NT2/D1 (cell line): ENCODE measurements at places on chromosomes 5 and 9.

- no peak for DNase-seq
Measured at GRCh38 chr9:123239726-123240125, 28.7 kb downstream of the STRBP start.

GRCh38 chr5:131147258-131147657 is 17.8 kb downstream of the HINT1 start:
- no peak for DNase-seq

- no peak for DNase-seq
Measured at GRCh38 chr5:55634866-55635265, 77.3 kb downstream of the SLC38A9 start.

DNA sequence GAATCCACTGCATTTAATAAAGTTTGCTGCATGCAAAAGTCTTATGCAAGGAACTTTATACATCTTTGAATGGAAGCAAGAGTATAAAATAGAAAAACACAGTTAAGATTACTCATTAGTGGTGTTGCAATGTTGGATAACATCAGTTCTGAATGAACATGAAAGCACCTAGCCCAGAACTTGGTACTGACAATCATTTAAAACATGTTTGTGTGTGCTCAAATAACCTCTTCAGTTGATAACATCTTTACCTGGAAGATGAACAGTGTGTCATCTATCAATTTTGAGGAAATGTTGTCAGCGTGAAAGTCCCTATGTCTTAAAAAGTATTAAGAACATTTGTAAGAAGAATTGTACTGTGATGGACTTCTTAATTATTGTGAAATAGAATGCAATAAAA is 370.4 kb upstream of the GRAMD2B start:
- no peak for DNase-seq

DNA sequence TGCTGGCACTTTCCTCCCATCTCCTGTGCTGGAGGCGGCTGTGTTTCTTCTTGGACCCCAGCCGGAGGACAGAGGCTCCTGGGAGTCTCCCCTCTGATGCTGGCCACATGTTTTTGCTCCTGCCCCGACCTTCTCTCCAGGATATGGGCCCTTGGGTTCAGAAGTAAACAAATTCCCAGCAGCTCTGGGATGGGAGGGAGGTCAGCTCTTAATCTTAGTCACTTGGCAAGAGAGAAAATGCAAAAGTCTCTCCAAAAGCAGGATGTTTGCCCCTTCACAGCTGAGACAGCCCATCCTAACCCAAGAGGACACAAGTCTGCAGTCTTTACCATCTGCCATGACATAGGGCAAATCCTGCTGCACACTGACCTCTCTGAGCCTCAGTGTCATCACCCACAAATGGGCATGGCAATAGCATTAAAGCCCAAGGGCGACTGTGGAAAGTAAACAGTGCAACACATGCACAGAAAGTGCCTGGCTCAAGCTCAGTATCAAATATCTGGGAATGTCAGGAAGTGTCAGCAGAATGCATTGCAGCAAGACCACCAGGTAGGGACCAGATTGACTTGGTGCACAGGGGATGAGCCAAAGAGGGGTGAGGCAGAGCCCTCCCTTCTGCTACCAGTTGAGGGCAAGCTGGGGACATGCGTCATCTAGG is 117.0 kb upstream of the CXCL14 start:
- no peak for DNase-seq

- DNase-seq, result no peak
Measured at GRCh38 chr9:132986640-132987620, 8.4 kb downstream of the GFI1B start.
